Hippocampal formation (tissue), 2 donors: ENCODE measurements at places on chromosomes 2 and 18.

DNA sequence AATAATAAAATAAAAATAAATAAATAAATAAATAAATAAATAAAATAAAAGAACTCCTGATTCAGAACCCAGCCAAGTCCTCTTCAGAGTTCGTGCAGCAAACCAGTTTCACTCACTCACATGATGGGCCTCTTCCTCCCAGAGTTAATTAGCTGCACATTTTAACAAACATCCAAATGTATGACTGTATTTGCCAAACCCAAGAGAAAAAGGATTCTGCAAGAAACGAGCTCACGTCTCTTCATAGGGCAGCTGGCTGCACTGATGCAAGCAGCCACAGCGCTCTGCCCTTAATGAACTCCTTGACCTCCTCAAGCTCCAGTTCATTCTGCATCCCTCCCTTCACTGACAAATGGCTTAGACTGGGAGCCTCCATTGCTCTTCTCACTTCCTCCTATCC lies 55.1 kb downstream of the MREG start:
- DNase-seq = no peak

DNA sequence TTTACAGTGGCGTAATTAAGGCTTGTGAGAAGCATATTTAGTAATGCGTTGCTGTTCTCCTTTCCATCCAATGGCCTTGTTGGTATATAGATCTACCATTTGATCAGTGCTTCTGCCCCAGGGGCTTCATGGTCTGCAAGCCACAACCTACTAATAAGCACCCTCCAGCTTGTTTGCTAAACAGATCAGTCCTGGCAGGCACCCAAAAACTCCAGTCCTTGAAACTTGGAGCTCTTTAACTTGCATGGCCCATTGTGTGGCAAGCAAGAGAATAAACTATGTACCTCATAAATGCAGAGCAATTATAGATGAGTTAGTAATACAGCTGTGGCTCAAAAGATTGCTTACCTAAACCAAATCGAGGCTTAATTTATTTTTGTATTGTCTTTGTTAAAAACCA lies 158.5 kb downstream of the FTCDNL1 start:
- no peak for DNase-seq

DNA sequence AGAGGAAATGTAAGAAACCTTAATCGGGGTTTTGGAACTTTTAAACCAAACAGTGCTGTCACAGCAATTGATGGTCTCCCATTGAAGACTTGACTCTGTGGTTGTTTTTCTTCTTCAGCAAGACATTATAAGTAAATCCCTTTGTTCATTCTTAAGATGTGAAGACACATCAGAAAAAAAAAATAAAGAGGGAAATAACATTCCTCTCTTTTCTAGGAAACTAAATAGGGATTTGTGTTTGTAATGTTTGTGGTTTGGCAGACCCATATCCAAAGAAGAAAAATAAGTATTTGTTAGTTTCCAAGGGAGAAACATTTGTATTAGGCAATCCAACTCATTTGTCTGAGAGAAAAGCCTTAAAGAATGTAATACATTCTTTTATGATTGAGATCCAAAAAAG lies 359.9 kb downstream of the DSC3 start:
- no peak for DNase-seq

DNA sequence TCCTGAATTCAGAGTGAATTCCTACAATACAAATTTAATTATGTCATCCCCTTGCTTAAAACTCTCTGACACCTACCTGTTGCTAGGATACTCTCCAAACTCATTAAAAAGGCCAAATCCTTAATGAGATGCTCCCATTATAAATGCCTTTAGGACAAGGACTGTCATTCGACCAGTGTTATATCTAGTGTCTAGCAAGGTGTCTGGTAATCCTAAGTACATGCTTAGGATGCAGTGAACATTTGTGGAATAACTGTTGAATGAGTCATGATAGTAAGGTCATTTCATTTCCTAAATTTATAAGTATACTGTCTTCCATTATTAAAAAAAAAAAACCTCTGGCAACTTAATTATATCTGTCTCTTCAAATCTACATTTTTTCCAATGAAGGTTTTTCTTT lies 588.9 kb upstream of the NRXN1 start:
- DNase-seq = no peak

- DNase-seq = no peak
Observed at GRCh38 chr18:39486268-39486667, 1920.7 kb upstream of the CELF4 start.

DNA sequence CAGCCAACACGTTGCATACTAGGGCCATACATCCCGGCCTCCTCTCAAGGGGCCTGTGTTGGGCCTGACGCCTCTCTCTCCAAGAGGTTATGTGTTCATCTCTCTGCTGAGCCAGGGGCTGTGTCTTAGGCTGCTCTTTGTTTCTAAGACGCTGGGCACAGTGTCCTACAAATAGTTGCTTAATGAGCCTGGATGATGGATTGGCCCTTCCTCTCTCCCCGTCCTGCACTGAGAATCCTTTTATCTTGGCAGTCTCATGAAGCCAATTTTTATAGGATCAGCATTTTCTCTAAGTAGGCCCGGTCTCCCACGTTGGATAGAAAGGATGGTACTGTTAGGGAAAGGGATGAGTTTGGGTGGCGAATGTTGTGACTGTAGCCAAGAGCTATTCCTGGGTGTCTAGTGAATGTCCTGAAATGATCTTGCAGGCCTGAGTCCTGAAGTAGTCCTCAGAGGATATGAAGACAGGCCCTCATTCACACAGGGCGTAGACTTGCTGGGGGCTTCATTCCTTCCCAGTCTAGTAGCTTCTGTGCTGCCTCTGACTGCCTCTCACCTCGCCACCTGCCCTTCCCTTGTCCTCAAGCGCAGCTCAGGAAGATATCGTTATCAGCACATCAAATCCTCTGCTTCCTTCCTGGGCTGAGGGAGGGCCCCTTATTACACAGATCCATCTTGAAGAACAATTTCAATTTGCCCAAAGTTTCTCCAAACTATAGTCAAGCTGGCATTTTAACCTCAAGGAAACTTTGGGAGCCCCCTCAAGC lies 8.8 kb downstream of the LBH start:
- no peak for DNase-seq

GRCh38 chr2:197803033-197803444 lies 1.4 kb upstream of the PLCL1 start:
- DNase-seq = peak; percentile 29

GRCh38 chr18:8786483-8787370 lies 81.4 kb downstream of the MTCL1 start:
- DNase-seq = no peak

GRCh38 chr2:31136732-31137131 lies 1.5 kb downstream of the GALNT14 start:
- no peak for DNase-seq

DNA sequence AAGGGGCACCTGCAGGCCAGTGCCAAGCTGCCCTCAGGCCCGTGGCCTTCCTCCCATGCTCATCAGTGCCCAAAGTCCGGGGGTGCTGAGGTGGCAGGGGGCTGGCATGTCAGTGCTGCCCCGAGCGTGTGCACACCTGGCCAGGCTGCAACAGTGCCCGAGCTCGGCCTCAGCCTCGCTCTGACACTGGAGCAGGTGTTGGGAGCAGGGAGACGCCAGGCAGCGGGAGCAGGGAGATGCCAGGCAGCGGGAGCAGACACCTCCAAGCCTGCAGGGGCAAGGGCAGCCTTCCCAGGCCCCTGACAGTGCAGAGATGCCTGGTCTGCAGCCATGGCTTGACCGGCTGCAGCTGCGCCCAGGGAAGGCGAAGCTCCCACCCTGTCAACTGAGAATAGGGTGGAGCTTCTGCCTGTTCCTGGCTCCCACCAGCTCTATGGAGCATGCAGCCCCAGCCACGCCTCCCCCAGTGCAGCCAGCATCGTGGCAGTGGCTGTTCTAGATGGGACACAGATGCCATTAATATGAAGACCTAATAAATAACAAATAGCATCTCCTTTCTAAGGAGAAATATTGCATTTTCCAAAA lies 82.4 kb downstream of the DTNB start:
- peak; percentile 80 for DNase-seq

DNA sequence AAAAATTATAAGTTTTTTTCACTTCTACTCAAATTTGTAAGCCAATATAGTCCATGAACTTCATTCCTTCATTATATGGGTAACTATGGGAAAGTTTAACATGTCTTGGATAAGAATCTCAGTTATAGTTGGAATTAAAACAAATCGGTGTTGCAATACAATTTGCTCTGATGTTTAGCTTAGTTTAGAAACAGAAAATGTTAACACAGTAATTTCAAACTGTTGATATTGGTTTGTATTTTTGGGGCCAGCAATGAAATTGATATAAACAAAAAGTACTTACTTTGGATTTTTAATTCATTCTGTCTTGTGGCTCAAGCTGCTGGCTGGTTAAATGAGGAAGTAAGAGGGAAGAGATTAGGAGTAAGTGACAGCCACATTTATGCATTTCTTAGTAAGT lies 368.5 kb upstream of the NT5C1B start:
- no peak for DNase-seq

GRCh38 chr2:60095903-60096302 lies 457.6 kb downstream of the BCL11A start:
- DNase-seq = no peak

GRCh38 chr18:31942291-31942998 lies 483 bp downstream of the TRAPPC8 start:
- peak; percentile 34 for DNase-seq

GRCh38 chr2:73976803-73977202 lies 7.9 kb upstream of the TET3 start:
- no peak for DNase-seq

- no peak for DNase-seq
Observed at GRCh38 chr18:21164548-21165095, 53.0 kb upstream of the ROCK1 start.

DNA sequence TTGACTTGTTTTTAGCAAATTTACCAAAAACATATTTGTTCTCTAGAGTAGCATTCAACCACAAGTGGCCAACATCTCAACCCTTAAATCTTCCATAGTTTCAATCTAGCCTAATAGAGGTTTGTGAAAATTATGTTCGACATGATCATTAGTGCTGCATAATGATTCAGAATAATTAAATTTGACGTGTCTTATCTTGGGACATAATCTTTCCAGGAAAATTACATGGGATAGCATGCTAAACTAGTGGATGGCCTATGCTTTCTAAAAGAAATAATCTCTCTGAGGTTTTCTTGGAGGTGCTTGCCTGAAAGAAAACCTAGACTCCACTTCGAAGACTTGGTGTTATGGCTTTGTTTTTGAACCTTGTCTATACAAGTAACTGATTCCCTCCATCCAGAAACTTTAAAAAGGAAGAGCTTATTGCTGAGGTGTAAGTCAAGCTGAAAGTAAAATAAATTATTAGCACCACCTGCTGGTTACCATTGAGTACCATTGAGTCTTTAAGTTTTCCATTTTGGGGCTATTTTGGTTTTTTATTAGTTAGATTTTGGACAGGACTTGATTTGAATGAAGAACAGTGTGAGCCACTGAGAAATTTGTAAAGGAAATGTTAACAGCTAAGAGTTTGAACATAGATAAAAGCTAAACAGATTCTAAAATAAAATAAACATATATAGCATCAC lies 32.7 kb downstream of the COX7A2L start:
- DNase-seq = no peak

DNA sequence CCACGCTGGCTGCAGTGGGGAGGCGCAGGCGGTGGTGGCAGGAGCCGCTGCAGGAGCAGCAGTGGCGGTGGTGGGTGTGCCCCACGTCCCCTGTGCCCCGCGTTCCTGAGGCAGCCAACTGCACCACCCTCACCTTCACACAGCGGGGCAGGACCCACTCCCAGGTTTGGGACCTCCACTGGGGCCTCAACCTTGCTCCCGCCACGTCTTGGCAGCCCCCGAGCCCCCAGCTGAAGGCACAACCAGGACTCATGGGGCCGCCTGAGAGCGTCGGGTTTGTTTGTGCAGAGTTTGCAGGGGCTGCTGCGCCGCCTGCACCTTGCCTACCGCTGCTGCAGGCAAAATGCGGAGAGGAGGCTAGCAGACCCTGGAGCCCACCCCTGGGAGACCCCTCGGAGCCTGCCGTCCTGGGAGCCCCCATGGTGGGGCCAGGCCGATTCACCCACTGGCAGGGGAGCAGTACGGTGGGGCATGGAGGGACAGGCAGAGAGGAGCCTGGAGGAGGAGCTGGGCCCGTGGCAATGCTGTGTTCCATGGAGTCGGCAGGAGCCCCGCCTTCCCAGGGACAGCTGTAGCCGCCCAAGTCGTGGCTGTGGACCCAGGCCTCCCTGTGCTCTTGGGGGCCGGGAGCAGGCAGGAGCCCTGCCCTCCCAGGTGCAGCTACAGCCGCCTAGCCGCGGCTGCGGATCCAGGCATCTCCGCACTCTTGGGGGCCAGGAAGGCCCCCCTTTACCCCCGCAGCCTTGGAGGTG lies 14.7 kb upstream of the EML6 start:
- peak; percentile 17 for DNase-seq

DNA sequence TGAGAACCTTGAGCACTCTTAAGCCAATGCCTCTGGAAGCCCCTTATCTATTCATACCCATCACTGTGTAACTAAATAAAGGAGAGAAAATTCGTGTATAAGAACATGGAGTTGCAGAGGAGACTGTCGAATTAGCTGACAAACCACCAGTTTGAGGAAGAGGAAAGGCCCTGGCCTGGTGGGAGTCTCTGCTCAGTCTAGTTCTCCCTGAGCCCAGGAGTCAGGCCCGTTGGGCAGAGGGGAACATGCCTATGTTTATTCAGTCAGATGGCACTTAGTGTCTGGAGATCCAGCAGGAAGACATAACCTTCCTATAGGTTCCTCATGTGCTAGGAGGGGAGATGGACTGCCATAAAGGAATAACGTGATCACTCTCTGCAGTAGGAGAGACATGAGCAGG lies 60.3 kb downstream of the MGAT5 start:
- DNase-seq = no peak

DNA sequence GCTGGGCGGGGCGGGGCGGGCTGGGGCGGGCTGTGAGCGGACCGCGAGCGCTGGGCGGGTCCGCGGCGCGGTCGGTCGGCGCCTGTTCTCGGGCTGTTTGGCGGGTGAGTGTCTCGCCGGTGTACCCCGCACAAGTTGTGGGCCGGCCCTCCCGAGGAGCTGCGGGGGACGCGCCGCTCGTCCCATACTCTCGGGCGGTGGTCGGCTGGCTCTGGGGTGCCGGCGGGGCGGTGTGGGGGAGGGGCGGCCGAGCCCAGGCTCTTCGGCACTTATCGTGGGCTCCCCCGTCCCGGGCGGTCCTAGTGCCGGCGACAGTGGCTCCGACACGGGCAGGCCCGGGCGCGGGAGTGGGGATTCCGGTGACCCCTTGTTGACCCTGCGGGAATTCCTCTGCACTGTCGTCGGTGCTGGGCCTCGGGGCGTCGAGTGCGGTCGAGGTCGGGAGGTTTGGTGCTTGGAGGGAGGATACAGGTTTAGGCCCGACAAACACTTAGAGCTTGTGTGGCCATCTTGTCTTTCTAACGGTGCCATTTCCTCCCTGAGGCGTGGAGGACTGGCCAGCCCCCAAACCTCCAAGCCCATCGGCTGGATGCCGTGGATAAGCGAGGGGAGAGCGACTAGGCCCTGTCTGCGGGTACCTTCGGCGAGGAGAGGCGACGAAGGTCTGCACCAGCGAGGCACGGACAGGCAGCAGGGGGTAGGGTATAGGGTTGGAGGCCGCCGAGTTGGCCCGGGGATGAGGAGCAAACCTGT lies at the start of gene SEPTIN2:
Gene SEPTIN2 (plus strand): TSS at position 47 of the 753 bp plus-strand sequence. CDS start 8,308 bp downstream, outside the sequence.
- DNase-seq = peak; percentile 85

GRCh38 chr2:149661844-149662243 lies 74.3 kb upstream of the MMADHC start:
- no peak for DNase-seq

- no peak for DNase-seq
Observed at GRCh38 chr2:105776560-105776928, 31.8 kb downstream of the NCK2 start.
